ENCODE measurements at places on chromosomes 7 and 10.

GRCh38 chr7:114459574-114459973, 45.0 kb downstream of the FOXP2 start:
- no peak for DNase-seq

DNA sequence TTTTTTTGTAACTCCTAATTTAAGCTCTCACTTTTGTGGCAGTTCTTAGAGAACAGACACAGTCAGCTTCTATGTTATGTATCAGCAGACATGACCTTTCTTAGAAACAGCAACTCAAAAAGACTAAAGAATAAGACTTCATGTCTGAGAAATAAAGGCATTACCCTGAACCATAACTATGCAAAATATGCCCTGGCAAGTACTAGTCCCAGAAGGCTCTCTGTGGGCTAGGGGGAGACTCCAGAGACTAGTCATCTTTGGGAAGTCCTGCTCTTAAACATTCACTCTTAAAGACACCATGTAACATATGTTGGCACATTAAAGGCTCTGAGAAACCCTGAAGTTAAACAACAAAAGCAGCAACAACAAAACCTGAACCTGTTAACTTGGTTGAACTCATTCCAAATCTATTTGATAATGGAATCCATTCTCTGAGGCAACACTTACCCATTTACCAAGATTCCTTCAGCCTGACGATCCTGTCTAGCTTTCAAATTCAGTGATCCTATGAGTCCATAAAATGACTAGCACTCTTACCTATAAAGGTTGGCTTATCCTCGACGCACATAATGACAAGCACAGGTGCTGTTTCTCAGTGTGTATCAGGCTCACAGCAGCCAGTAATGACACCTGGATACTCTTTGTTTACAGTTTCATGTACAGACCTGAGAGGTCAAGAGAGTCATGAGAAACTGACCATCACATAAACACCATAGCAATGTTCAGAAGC, 62.3 kb downstream of the OSBPL3 start:
- DNase-seq, result no peak

GRCh38 chr10:12389154-12389734, 39.9 kb downstream of the CAMK1D start:
- DNase-seq, result no peak

GRCh38 chr7:104984585-104985258, 29.3 kb upstream of the KMT2E start:
- DNase-seq, result no peak

DNA sequence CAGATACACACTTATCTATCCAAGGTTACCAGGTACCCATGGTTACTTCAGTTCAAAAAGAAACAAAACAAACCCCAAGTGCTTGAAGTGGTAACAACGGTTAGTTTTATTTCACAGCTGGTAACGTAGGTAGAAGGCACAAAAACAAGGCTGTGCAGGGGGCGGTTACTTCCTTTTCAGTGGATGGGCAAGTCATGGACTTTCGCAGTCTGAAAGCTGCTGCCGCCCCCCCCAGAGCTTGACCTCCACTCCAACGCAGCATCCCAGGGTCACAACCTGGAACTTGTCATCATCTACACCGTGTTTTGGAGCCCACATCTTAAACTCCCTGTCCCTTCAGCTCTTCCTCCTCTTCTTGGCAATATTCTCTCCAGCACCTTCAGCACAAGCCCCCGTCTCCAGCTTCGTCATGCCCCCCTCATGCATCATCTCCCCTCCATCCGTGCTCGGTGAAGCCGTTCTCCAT, 181.2 kb upstream of the ITGB1 start:
- no peak for DNase-seq

GRCh38 chr7:28267012-28267411, 86.4 kb upstream of the JAZF1 start:
- DNase-seq, result no peak

DNA sequence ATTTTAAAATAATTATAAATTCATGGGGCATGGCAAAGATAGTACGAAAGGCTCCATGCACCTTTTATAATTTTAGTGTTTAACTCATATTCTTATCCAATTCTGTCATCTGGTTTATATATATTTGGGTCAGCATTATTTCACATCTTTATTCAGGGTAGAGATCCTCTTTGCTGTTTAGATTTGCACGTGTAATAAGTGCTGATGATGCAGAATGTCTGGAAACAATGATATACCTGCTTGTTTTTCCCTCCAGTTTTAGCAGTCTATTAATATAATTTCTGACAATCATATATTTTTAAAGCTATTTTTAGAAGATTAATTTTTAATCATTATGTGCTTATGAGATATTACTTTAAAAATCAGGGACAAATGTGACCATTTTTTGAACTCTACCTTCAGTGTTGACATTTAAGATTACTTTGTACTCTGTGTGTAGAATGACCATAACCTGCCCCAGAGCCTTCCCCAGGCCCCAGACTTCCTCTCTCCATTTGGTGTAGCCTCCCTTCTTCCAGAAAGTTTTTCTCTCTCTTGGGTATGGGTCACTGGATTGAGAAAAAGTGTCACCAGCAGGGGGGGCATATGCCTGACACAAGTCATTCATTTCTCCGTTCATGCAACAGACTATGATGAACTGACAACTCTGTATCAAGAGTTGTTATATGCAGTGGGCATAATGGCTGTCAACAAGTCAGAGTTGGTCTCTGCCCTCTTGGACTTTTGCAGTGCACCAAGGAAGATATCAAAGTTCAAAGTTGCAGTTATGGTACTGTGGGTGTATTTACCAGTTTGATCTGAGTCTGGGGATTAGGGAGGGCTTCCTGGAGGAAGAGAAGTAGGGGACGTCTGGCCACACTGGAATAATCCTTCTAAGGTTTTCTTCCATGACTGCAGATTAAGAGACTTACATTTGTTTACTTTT, 192.6 kb upstream of the CCDC6 start:
- DNase-seq, result no peak

GRCh38 chr7:43649755-43650274, 66.9 kb downstream of the STK17A start:
- no peak for DNase-seq

- no peak for DNase-seq
Measured at GRCh38 chr10:96576277-96576980, 10.4 kb downstream of the TM9SF3 start.

- DNase-seq, result no peak
Measured at GRCh38 chr7:151462306-151462779, 22.4 kb upstream of the CRYGN start.

GRCh38 chr7:135445690-135446089, 64.2 kb downstream of the CNOT4 start:
- DNase-seq, result no peak

DNA sequence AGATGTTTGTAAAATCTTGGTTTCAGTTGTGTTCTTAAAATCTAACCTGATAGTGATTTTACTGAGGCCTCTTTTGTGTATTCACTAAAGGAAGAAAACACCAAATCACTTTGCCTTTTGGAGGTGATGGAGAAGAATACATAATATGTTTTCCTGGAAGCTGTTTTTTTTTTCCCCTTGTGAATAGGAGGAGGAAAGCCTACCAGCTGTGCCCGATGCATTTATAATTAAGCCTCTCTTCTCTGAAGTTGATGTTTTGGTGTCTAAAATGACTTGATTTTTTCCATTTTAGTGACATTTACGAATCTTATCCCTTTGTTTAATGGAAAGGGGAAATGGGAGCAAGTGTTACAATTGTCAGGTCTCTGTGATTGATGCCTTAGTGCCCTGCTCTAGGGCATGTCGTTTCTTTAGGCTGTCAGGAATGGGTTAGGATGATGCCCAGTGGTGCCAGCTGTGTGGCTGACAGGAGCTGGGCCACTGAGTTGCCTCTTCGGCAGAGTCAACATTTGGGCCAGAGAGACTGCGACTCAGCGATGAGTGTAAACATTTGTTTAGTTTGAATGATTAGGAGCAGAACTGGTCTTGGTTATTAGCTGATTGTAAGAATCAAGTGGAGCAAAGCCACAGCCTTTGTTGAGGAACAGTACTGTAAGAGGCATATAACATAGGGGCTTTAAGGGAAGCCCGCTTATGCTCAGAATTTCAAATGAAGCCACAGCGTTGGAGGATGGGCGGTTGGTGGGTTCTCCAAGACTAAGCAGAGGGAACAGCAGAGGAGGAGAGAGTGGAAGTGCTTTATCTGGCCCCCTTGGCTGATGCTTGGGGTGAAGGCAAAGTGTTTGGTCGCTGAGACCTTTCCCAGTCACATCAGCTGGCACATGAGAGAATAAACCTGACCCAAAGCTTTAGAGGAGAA, 81.6 kb downstream of the CDK14 start:
- DNase-seq, result no peak

DNA sequence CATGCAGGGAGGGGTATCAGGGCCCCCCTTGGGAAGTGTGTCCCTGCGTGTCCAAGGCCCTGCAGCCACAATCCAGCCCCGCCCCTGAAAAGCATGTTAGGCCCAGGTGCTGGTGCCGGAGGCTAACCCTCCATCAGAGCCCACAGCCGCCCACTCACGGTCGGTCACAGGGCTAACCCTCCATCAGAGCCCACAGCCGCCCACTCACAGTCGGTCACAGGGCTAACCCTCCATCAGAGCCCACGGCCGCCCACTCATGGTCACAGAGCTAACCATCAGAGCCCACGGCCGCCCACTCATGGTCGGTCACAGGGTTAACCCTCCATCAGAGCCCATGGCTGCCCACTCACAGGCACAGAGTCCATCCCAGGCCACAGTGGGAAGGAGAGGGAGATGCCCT, 426.0 kb downstream of the DNAJB6 start:
- DNase-seq, result no peak

GRCh38 chr7:28434510-28434909, 22.2 kb downstream of the CREB5 start:
- DNase-seq, result no peak

DNA sequence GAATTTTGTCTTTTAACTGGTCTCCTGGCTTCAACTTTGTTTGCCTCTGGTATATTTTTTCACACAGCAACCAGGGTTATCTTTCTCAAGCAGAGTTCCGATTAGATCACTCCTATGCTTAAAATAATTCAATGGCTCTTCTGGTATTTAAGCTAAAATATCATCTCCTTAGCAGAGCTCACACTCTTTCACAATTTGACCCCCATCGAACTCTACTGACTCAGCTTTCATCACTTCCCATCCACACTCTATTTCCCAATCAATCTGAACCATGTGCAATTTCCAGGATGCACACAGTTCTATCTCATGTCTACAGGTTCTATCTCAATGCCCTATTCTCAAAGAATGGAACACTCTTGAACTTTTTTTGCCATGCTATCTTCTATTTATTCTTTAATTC, 809.5 kb downstream of the GRID1 start:
- no peak for DNase-seq

GRCh38 chr7:54831644-54832095, 72.7 kb upstream of the SEC61G start:
- no peak for DNase-seq

- no peak for DNase-seq
Measured at GRCh38 chr7:129896568-129897382, 56.0 kb downstream of the UBE2H start.

GRCh38 chr7:127586346-127586745, 950 bp upstream of the GCC1 start:
- no peak for DNase-seq

DNA sequence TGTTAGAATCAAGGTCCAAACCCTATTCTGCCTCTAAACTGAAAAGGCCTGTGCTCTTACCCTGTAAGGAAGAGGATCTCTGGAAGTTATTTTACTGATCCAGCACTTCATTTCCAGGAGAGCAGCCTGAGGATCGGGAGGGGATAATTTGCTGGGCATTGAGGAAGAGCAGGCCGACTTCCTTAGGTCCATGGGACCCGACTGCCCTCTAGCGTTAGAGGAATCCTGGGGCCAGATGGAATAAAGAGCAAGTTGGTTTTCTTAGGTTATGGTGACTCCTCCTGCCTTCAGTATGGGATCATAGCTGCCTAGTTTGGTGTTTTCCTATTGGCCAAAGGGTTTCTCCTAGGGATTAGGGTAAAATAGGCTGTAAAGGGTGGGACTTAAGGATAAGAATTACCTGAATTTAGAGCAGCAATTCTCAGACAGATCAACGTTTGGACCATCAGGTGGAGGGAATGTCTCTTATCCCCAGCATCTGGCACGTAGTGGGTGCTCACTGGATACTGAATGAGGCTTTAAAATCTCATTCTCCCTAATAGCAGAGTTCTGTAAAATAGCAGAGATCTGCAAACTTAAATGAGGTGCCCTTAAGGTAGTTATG, 40.0 kb upstream of the SORBS1 start:
- DNase-seq, result peak; percentile 45

DNA sequence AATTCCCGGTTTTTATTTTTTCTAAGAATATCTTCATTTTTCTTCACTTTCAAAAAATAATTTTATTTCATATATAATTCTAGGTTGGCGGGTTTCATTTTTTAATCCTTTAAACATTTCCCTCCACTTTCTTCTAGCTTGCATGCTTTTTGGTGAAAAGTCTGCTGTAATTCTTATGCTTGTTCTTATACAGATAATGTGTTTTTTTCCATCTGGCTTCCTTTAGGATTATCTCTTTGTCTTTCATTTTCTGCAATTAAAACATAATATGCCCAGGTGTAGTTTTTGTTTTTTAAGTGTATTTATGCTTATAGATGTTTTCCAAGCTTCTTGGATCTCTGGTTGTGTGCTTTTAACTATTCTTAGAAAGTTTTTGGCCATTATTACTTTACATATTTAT, 341.3 kb upstream of the SEMA3C start:
- no peak for DNase-seq

DNA sequence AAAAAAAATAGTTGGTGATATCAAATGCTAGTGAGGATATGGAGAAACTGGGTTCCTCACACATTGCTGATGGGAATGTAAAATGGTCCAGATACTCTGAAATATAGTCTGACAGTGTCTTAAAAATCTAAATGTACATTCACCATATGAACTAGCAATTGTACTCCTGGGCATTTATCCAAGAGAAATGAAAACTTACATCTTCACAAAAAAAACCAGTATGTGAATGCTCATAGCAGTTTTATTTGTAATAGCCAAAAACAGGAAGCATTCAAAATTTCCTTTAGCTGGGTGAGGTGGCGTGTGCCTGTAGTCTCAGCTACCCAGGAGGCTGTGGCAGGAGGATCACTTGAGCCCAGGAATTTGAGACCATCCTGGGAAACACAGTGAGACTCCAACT, 2.1 kb upstream of the SSC4D start:
- DNase-seq, result no peak
